GOT3 (cell line): ENCODE measurements at places on chromosomes 4 and X.

- no peak for DNase-seq
These were observed 7.0 kb upstream of the HNRNPD start for GRCh38 chr4:82380831-82381230.

GRCh38 chr4:161350946-161351345 is 812.9 kb downstream of the FSTL5 start:
- DNase-seq, result no peak

DNA sequence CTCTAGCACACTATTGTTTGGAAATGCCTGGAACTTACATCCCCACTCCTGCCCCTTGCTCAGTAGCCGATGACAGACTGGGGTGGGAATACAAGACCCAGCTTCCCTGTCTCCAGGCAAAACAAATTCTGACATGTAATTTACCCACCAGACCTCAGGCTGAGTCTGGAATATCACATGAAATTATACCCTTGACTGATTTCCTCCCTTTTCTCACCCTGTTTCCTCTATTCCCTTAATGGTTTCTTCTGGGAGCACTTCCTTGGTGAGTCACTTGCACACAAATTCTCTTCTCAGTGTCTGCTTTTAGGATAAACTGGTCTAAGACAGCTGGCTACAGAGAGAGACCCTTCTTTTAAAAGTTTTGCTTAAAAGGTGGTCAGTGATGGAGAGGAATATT is 65.8 kb upstream of the DIPK2B start:
- no peak for DNase-seq

GRCh38 chrX:139831017-139831416 is 101.8 kb downstream of the ATP11C start:
- DNase-seq, result no peak

GRCh38 chrX:44596277-44596676 is 53.6 kb upstream of the FUNDC1 start:
- no peak for DNase-seq

DNA sequence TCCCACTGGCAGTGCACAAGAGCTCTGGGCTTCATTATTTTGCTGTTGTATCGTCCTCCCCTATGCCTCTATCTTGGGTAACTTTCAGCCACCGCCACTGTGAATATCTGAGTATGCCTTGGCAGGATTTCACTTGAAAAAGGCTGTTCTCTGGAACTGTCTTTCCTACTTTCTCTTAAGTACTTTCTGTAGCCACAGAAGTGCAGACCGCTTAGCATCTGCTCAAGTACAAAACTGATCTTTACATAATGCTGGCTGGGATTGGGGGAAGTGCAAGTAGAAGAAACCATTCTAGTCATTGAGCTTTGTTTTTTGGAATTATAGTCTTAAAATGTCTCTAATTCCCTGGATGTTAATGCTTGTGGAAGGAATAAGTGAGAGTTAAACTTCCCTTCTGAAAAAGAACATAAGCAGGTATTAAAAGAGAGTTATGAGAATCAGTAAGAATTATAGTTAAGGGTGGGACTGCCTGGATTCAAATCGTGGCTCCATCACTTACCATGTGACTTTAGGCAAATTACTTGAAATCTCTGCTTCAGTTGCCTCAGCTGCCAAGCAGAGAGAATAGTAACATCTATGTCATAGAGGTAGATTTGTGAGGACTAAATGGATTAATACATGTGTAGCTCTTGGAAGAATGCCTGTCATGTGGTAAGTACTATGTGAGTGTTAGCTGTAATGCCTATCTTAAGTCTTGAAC is 77.5 kb downstream of the MID1IP1 start:
- no peak for DNase-seq

DNA sequence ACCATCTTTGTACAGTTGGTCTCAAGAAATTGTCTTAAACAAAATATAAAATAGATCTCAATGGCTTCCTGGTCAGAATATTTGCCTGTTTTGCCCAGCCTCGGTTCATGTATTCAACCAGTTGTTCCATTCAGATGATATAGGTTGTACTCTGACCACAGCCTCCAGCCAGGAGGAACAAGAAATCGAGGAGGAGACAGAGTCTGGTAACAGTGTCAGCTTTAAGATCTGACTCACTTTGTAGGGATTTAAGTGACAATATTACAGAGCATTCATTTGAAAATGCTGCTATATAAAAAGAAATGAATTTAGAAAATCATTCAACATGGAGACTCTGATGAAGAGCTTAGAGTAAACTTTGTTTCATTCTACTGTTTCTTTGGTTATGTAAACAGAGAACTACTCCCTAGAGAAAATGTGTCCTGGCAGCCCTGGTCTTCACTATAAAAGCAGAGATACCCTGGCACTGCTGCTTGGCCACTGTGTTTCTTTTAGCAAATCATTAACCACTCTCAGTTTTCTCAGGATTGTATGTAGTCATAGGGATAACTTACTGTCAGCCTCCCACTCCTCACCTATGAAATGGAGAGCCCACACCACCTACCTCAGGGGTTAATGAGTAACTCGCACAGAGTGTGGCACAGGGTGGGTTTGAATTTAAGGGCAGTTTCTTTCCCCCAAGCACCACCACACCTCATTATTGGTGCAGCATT is 53.5 kb downstream of the PAGE2 start:
- no peak for DNase-seq

GRCh38 chrX:69162361-69162865 is 2.8 kb downstream of the PJA1 start:
- no peak for DNase-seq

DNA sequence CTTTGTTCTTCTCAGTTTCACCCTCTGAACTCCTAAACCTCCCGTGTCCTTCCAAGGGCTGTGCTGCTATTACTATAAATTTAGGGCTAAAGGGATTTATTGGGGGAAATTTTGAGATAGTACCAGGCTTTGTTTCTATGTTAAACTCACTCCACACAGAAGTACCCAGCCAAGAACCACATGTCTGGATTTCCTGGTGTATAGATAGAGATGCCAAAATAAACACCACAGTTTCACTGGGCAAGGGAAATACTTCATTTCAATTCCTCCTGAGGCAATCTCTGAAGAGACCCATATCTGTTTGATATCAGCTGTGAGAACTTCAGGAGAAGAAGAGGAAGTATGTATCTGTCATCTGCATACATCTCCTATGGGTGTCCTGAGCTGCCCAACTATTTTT is 21.7 kb upstream of the CLNK start:
- no peak for DNase-seq

DNA sequence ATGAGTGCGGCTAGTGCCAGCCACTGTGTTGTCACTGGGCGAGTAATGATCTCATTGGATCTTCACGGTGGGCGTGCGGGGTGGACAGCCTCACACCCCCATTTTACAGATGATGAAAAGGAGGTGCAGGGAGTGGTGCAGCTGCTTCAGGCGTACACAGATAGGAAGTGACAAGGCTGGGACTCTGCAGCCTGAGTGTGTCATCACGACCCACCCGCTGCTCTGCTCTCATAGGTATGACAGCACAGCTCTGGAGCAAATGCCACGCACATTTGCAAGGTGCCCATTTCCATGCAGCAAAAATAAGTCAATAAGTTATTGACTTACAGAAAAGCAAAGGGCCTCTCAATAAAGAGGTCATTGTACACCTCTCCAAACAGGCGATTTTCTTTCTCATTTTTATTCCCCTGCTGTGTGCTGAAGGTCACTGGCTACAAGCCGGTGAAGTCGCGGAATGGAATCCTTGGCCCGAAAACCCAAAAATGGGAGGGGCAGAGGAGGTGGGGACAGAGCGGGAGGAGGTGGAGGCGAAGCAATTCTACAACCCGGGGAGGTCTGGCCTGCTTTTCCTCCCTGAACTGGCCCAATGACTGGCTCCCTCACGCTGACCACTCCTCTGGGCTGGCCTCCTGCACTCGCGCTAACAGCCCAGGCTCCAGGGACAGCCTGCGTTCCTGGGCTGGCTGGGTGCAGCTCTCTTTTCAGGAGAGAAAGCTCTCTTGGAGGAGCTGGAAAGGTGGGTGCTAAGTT is at the start of gene SOD3:
Gene SOD3, plus strand, starts transcription at position 658 of the 750 bp plus-strand sequence. CDS start 3,949 bp downstream, outside the sequence.
- DNase-seq, result peak; percentile 24

- DNase-seq, result no peak
These were observed 134.4 kb downstream of the RASL11B start for GRCh38 chr4:52996261-52997131.

DNA sequence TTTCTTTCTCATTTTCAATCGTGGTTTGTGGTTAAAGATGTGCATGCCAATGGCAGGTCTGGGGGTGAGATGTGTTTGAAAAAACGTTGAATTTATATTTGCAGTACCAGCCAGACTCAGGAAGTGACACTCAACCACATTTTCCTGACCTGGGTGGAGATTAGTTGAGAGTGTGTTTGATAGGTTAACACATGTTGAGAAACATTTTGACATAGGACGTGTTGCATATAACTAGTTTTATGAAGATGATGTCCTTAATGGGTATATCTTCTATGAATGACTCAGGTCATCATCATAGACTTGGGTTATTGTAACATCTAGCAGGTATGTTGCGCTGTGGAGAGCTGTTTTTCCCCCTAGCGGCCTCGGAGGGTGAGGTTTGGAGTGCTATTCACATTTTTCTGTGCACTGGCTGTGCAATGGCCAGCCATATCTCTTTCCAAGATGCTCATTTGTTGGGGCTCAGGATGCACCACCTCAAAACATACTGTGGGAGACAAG is 21.7 kb upstream of the CD38 start:
- no peak for DNase-seq

GRCh38 chr4:20483416-20483815 is 216.8 kb upstream of the PACRGL start:
- no peak for DNase-seq

DNA sequence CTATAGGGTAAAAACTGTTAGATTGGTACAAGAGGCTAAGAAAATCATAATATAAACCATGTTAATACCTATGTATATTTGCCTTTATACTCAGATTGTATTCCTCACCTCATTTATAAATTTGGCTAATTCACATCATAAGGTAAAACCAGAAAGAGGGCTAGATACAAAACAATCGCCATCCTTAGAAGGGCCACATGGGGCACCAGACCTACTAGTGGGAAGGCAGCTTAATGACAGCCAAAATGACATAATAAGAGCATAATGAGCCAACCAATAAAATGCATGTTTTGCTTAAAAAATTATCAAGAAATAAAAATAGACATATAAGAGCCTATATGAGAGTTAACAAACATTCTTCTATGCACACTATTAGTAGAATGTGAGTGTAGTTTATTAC is 107.3 kb upstream of the PRDX4 start:
- DNase-seq, result no peak
